Common myeloid progenitor, CD34-positive (primary cell): ENCODE measurements at places on chromosomes 5 and 9.
A peak's percentile ranks its signal among the peaks of the same experiment; 100 is the strongest.

- DNase-seq = no peak
These were observed 190.7 kb downstream of the FAM170A start for GRCh38 chr5:119820016-119820415.

DNA sequence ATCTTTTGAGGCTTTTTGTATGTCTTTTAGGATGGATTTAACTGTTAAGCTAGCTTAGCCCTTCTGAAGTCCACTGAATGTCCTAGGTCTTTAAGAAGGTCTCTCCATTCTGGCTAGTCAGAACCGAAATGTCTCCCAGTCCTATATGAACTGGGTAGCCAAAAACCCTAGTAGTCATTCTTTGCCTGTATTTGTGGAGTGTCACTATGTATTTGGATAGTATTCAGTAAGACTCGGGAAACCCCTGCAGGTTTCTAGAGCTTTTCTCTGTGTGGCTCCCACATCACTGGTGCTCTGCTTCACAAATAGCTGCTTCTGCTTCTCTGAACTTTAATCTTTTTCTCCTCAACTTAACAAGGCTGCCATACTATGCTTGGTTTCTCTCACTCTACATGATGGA, 68.0 kb downstream of the RIC1 start:
- DNase-seq = no peak

GRCh38 chr9:33721674-33722358, 73.5 kb upstream of the PRSS3 start:
- DNase-seq = peak; percentile 88

DNA sequence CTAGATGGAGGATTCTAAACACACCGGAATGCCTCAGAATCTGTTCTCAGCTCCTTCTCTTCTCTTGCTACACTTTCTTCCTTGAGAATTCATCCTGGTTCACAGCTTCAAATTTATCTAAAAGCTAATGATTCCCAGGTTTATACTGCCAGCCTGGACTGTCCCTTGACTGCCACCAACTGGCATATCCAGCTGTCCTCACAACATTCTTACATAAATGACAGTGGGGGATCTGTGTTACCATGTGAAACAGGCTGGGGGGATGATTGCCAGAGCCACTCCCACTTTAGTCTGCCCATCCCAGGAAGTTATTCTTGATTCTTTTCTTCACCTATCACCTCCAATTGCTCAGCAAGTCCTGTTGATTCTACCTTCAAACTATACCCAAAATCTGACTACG, 27.2 kb upstream of the ZFR start:
- no peak for DNase-seq

GRCh38 chr9:76575761-76576160, 116.8 kb downstream of the GCNT1 start:
- DNase-seq = peak; percentile 35

DNA sequence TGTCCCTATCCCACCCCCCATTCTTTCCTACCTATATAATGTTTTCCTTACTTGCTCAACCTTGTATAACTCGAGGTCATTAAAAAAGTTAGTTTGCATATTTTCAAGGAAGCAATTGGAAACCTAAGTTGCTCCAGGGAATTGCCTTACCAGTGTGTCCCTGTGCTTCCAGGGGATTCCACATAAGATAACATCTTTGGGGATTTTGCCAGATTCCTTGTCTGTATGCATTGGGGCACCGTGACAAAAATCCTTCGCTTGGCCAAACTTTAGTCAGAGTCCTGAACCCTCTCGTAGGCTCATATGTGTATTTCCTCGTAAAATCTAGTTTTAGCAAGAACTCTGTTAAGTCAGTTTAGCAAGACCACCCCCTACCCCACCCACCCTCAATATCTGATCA, 14.7 kb upstream of the OSMR start:
- no peak for DNase-seq

GRCh38 chr9:69571032-69571431, 101.1 kb downstream of the APBA1 start:
- DNase-seq = no peak

GRCh38 chr9:133168432-133168831, 4.7 kb upstream of the GBGT1 start:
- no peak for DNase-seq

DNA sequence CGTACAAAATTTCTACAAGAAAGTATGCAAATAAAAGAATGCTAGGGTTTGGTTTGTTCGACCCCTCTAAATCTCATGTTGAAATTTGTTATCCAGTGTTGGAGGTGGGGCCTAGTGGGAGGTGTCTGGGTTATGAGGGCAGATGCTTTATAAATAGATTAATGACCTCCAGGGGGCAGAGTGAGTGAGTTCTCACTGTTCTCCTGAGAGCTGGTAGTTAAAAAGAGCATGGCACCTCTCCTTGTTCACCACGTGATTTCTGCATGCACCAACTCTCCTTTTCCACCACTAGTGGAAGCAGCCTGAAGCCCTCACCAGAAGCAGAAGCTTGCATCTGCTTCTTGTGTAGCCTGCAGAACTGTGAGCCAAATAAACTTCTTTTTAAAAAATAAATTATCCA, 50.4 kb upstream of the FAM170A start:
- DNase-seq = peak; percentile 57

DNA sequence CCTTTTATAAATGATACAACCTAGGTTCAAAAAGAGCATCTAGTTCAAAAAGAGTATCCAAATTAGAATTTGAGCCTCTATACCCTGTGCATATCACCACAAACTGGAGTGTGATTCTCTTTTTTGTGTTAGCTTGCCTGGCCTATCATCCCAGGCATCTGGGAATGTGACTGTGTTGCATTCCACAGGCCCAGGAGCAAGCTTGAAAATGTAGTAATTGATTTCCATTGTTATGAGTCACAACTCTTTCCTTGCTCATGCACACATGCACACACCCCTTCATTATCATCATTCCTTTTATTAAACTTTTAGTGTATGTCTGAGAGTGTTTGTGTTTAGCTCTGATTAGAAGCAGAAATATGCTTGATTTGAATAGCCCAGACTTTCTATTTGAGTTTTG, 75.2 kb downstream of the FCHO2 start:
- no peak for DNase-seq

GRCh38 chr9:111799915-111800526, 5.3 kb upstream of the SHOC1 start:
- no peak for DNase-seq

GRCh38 chr5:42491699-42492098, 68.5 kb downstream of the GHR start:
- no peak for DNase-seq

GRCh38 chr5:67221487-67222242, 25.1 kb upstream of the CD180 start:
- DNase-seq = no peak

GRCh38 chr5:57736716-57737115, 254.1 kb upstream of the ACTBL2 start:
- DNase-seq = no peak

DNA sequence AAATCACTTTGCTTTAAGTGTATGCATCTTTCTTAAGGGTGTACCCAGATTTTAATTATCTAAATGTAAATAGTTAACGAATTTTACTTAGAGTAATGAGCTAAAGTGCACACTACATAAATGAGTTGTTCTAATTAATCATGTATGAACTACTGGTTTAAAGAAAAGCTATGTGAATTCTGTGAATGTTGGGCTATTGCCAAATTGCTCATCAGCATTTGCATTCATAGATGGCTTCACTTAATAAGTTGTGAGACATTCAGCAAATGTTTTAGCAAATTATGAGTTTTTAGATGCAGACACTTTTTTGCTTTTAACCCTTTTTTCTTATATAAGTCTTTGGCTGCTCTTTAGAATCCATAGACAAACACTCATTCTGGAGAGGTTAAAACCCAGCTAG, 175.7 kb downstream of the PBX3 start:
- no peak for DNase-seq
